SJSA1 (cell line): ENCODE measurements at places on chromosomes 5 and 9. TPM values are rescaled to one million over a fixed set of nuclear protein-coding genes. Genes with fewer than 3 reads are reported as not detected.
A peak's percentile ranks its signal among the peaks of the same experiment; 100 is the strongest.

Gene GARNL3
- total RNA-seq: 0.22 and 2.0 TPM in 2 replicates

GRCh38 chr5:54905942-54906537, 79.4 kb downstream of the ESM1 start:
- peak; percentile 57 for DNase-seq

DNA sequence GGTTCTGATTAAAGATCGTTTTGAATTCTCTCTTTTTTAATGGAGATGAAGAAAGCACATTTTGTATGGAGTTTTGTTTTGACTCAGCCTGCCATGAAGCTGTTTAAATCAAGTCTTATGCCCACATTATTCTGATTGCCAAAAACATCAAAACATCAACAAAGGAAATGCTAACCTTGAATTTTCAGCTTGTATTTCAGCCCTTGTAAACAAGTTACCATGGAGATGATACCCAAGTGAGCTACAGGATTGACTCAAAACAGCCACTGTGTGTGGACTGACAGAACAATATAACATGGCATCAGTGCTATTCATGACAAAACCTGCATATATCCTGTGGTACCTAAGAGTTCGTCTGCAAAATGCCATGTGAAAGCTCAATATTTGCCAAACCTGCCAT, 1581.0 kb downstream of the MAT2B start:
- no peak for DNase-seq

DNA sequence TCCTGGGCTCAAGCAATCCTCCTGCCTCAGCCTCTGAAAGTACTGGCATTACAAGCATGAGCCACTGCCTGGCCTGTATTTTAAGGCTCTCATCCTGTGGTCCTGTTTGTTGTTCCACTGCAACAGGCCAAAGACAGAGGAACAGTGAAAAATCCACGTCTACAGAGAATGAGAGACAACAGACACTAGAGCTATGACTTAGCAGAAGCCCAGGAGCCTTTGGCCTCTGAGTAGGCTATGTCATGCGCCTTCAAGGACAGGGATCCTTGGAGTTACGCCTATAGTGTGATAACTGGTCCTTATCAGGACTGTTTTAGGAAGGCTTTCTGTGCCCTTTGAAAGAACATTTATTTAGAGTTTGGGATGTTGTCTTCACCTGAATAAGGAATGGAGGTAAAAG, 10.5 kb downstream of the POC5 start:
- DNase-seq: no peak

DNA sequence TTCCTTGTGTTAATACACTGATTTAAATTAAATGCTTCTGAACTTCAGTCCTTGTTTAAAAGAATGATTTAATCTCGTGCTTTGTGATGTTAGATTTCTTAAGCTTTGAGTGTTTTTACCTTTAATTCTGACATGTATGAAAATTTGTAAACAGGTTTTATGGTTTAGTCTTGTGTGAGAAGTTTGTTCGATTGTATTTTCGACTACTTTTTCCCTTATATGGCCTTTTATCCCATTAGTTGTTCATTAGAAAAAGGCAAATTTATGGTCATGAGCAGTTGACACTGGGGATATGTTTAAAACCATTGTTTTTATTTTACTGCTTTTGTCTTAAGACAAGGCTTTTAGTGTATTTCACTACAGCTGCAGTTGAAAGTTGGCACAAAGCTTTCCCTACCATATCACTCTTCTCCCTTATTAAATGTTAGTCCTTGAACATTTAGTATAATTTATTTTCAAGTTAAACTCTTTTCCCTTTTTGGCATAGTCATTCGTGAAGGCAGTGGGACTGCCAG, 3.3 kb downstream of the UBE2R2 start:
- no peak for DNase-seq
